A549 treated with GW870086 at 1 μM for 4 hours (cell line): ENCODE measurements at places on chromosomes 7 and 10. TPM values are rescaled to one million over a fixed set of nuclear protein-coding genes. Genes with fewer than 3 reads are reported as not detected.

The PRKG1 gene
- 0.02 TPM in 2 of 5 replicates, not detected in the others for total RNA-seq

The TACR2 gene
- total RNA-seq: 0.07 to 0.18 TPM (median 0.13 TPM) in 4 of 5 replicates, not detected in the other

The ZNF394 gene
- total RNA-seq: 15.6 to 21.2 TPM (median 18.3 TPM) in 5 replicates

The MRPS17 gene
- total RNA-seq: 24.5 to 34.0 TPM (median 27.6 TPM) in 5 replicates

The PRLHR gene
- total RNA-seq: not detected in 5 replicates

The LLCFC1 gene
- not detected in 5 replicates for total RNA-seq

The PTN gene
- total RNA-seq: not detected in 5 replicates

The PGAM2 gene
- total RNA-seq: not detected in 5 replicates

The PIK3CG gene
- not detected in 5 replicates for total RNA-seq

The DDC gene
- 0.63 to 2.3 TPM (median 1.1 TPM) in 5 replicates for total RNA-seq

The TMEM26 gene
- 0.06 to 0.31 TPM (median 0.12 TPM) in 4 of 5 replicates, not detected in the other for total RNA-seq

The GLI3 gene
- 0.07 to 0.34 TPM (median 0.08 TPM) in 5 replicates for total RNA-seq

The HOXA3 gene
- total RNA-seq: 3.4 to 7.7 TPM (median 6.4 TPM) in 5 replicates

The ZNF25 gene
- total RNA-seq: 1.1 to 1.9 TPM (median 1.7 TPM) in 5 replicates

The VKORC1L1 gene
- total RNA-seq: 24.0 to 34.4 TPM (median 31.3 TPM) in 5 replicates
